ENCODE measurements at places on chromosomes 11 and 22. TPM values are rescaled to one million over a fixed set of nuclear protein-coding genes. Genes with fewer than 3 reads are reported as not detected.

- DNase-seq = no peak
Measured at GRCh38 chr11:68931911-68932310, 28.2 kb downstream of the IGHMBP2 start.

GRCh38 chr11:83292709-83293456, 6.7 kb upstream of the CCDC90B start:
- peak; percentile 80 for DNase-seq

The APOA5 gene
- polyA plus RNA-seq = not detected

- DNase-seq = no peak
Measured at GRCh38 chr22:17867160-17867785, 93.0 kb upstream of the BID start.

- DNase-seq = no peak
Measured at GRCh38 chr22:26646158-26646557, 11.2 kb upstream of the MIAT start.

DNA sequence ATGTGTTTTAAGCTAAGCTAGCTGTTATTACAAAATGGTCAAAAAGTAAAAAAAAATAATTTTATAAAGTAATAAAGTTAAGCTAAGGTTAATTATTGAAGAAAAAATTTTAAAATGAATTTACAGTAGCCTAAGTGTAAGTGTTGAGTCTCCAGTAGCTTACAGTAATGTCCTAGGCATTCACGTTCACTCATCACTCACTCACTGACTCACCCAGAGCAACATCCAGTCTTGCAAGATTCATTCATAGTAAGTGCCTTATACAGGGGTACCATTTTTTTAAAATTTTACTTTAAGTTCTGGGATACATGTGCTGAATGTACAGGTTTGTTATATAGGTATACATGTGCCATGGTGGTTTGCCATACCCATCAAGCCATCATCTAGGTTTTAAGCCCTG, 11.6 kb upstream of the OOSP4B start:
- no peak for DNase-seq

GRCh38 chr22:25351631-25352293, 132.3 kb downstream of the CRYBB2 start:
- DNase-seq = no peak

The OR51E2 gene
- not detected for polyA plus RNA-seq

- no peak for DNase-seq
Measured at GRCh38 chr11:111393096-111393495, 14.0 kb upstream of the POU2AF1 start.

The QSER1 gene
- polyA plus RNA-seq = 9.3 TPM

- no peak for DNase-seq
Measured at GRCh38 chr11:70735976-70736375, 337.6 kb downstream of the CTTN start.

The BID gene
- 40.8 TPM for polyA plus RNA-seq

The ANO3 gene
- polyA plus RNA-seq = not detected

DNA sequence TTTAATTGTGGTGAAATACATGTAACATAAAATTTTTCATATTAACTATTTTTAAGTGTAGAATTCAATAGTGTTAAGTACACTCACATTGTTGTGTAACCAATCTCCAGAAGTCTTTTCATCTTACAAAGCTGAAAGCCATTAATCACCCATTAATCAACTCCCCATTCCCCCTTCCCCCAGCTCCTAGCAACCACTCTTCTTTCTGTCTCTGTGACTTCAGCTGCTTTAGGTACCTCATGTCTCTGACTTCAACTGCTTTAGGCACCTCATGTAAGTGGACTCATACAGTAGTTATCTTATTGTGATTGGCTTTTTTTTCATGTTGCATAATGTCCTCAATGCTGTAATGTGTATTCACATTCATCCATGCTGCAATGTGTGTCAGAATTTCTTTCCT, 150.8 kb upstream of the NTM start:
- no peak for DNase-seq

The TPBGL gene
- 0.56 TPM for polyA plus RNA-seq

DNA sequence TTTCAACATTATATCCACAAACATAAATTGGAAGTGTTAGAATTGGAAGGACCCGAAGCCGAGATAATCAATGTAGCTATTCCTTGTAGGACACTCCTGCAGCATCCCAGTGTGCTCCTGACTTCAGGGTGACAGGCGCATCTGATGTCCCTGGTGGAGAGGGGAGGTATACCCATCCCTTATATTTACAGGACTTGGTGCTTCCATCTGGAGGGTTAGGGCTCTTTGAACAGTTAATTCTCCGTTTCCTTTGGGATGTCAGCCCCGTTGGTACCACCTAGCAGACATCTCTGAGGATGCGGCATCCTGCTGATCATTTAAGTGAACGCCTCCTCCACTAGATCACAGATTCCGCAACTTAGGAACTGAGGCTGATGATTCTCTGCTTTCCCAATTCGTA, 451.3 kb downstream of the OPCML start:
- DNase-seq = no peak

The IFITM1 gene
- 154 TPM for polyA plus RNA-seq

DNA sequence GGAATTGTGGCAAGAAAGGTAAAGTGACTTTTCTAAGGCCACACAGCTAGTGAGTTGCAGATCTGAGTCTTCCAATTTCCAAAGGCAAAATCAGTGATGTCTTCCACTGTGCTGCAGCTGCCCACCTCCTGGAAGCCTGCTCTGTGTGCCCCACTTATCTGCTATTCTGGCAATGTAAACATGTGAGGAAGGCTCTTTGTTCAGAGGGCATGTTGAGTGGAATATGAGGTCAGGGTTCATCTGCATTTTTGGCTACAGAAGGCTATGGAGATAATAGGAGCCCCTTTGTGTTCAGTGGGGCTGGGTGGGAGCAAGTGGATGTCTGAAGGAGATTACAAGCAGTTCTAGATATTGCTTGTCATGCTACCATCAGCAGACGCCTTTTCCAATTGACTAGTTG, 396.2 kb downstream of the BUD13 start:
- DNase-seq = no peak

GRCh38 chr11:59854871-59855270, 9.6 kb upstream of the CBLIF start:
- DNase-seq = no peak

DNA sequence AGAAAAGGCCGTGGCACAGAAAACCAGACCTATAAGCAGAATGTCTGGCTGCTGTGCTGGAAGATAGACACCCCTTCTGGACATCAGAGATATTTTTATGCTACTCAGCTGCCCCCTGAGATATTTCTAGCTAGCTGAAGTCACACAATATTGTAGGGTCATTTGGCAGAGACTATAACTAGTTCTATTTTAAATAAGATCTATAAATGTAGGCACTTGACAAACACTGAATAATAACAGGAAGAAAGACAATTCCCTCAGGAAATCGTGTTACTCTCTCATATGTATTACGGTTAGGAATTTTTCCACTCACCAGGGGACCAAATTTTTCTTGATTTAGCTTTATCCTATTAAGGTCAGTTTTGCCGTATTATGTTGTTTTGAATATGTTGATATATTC, 845.4 kb downstream of the OPCML start:
- no peak for DNase-seq

The PKDREJ gene
- polyA plus RNA-seq = not detected

DNA sequence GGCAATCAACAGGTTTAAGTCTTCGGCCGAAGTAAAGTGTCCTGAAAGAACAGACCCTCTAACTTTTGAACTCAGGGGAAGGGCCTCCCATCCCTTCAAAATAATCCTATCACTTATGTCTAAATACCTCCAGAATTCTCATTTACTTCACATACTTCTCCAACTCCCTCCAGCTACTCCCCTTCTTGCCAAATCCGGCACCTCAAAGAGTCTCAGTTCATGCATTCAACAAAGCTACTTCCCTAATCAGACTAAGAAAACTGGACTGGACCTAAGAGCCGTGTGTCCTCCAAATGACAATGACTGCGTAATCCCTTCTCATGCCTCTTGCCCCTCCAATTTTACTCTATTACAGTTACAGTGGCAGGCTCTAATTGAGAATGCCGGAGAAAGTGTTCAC, 1.3 kb downstream of the DDB1 start:
- DNase-seq = no peak

The SLC22A8 gene
- 0.22 TPM for polyA plus RNA-seq

The APLNR gene
- 13.6 TPM for polyA plus RNA-seq

The MRGPRX4 gene
- not detected for polyA plus RNA-seq

- DNase-seq = no peak
Measured at GRCh38 chr22:45585437-45585755, 82.7 kb downstream of the FBLN1 start.

- no peak for DNase-seq
Measured at GRCh38 chr11:9756878-9757277, 93.0 kb downstream of the SWAP70 start.

GRCh38 chr11:36254713-36255112, 34.5 kb downstream of the COMMD9 start:
- DNase-seq = no peak

- DNase-seq = no peak
Measured at GRCh38 chr11:63978551-63979239, 4.3 kb downstream of the COX8A start.

GRCh38 chr22:17903564-17904295, 120.6 kb downstream of the MICAL3 start:
- no peak for DNase-seq

- DNase-seq = no peak
Measured at GRCh38 chr22:43457002-43457401, 45.2 kb downstream of the MPPED1 start.

GRCh38 chr11:35193767-35194166, 54.8 kb downstream of the CD44 start:
- no peak for DNase-seq

DNA sequence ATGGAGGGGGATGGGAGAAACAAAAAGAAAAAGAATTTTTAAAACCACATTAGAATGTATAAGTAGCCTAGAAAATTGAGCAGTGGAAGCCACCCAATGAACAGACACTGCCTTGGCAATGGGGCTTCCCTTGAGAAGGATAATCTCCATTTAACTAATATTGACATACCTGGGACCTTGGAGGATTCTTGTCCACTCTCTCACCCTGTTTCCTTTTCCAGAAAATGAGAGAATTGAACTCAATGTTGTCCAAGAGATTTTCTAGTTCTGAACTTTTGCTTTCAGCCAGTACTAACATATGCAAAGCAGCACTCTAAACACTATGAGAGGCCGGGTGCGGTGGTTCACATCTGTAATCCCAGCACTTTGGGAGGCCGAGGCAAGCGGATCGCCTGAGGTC, 524 bp downstream of the MS4A8 start:
- no peak for DNase-seq

DNA sequence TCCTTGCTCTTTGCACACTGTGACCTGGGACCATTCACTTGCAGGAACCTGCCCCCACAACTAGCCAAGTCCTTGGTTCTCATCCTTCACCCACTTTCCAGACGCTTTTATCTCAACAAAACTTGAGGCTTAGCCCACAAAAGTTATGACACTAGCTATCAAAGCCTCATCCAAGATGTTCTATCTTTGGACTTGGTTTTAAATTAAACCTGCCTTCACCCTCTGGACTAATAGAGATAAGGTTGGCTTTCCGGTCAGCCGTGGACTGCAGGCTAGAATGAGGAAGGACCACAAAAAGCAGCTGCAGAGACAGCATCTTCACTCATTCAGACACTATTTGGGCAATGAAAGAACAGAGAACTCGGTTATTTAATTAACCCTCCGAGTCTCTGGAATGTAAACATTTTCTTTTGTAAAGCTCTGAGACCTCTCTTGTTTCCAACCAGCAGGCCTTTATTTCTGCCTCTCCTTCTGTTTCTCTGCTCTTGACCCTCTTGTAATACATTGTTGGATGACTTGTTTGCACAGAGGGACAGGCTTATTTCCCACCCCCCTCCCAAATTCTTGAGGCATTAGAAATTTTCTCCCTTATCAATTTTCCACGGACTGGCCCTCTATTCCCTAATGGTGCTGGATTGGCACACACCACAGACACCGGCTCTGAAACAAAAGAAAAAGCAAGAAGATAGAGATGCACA, 41.4 kb downstream of the ARL14EP start:
- DNase-seq = no peak

DNA sequence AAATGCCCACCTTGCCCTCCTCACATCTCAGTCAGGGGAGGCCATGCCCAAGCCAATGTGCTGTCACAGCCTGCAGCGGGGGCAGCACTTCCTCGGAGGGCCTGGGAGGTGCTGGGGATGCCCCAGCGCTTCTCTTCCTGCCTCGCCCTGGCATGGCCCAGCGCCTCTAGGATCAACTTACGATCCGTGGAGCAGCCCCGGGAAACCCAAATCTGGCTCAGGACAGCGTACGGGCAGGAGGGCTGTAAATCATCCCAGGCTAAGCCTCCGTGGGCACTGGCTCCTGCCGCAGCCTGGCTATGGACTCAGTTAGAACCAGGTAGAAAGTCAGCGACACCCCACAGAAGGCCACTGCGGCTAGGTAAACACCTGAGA, 60.9 kb upstream of the EMID1 start:
- DNase-seq = no peak

The CCND1 gene
- 20.1 TPM for polyA plus RNA-seq

DNA sequence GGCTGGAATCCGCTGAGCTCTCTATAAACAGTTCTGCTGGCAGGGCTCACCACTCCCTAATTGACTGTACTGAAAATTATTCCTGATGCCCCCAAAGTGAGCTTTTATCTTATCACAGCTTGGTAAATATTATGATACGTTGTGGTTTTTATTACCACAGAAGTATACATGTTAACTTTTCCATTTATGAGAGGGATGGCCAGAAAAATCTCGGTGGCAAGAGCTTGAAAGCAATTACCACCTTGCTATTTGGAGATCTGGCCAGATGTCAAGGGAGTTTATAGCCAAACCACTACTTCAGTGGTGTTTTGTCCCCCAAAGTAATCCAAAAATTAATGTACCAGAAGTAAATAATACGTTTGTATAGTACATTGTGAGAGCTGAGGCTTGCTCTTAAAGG, 75.4 kb upstream of the RCN1 start:
- no peak for DNase-seq

GRCh38 chr11:114161486-114162250, 102.2 kb downstream of the ZBTB16 start:
- no peak for DNase-seq

The VSTM5 gene
- polyA plus RNA-seq = not detected

The C11orf97 gene
- not detected for polyA plus RNA-seq
